ENCODE measurements at places on chromosomes 7 and 10. TPM values are rescaled to one million over a fixed set of nuclear protein-coding genes. Genes with fewer than 3 reads are reported as not detected.

DNA sequence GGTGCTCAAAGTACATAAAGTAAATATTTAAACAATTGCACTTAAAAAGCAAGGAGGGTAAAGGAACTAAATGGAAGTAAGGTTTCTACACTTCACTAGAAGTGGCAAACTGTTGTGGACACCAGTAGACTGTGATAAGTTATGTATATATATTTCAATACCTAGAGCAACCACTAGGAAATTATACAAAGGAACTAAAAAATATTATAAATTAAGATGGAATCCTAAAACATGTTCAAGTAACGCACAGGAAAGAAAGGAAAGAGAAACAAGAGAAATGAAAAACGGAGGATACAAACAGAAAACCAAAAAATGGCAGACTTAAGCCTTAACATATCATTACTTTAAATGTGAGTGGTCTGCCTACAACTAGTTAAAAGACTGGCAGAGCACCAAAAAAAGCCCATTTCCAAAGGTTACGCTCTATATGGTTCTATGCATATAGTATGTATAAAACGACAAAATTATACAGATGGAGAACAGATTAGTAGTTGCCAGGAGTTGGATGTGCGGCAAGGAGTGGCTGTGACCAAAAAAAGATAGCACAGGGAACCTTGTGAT lies 19.0 kb downstream of the VPS41 start:
- no peak for DNase-seq

DNA sequence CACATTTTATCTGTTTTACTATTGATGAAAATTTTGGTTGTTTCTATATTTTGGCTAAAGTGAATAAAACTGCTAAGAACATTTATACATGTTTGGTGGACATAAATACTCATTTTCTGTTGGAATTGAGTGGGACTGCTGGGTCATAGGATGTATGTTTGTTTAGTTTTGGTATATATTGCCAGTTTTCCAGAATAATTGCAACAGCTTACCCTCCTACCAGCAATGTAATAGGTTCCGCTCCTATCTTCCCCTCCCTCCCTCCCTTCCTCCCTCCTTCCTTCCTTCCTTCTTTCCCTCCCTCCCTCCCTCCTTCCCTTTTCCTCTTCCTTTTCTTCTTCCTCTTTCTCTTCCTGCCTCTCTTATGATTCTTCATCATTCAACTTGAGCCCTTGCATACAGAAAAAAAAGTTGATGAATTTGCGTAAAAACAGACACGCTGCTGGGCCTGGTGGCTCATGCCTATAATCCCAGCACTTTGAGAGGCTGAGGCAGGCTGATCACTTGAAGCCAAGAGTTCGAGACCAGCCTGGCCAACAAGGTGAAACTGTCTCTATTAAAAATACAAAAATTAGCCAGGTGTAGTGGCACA lies 23.5 kb downstream of the VKORC1L1 start:
- no peak for DNase-seq

DNA sequence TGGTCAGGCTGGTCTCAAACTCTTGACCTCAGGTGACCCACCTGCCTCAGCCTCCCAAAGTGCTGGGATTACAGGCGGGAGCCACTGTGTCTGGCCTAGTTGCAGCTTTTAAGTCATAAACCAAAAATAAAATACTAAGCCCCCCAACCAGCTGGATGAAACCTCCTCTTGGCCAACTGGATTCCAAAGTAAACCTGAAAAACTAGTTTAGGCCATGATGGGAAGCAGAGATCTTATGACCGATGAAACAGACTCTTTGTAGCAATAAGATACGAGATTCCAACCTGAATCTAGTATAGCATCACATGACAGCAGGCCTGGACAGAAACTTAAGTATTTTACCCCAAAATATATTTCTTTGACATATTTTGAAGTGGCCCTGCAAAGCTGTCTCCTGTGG lies 9.1 kb upstream of the MCM10 start:
- no peak for DNase-seq

DNA sequence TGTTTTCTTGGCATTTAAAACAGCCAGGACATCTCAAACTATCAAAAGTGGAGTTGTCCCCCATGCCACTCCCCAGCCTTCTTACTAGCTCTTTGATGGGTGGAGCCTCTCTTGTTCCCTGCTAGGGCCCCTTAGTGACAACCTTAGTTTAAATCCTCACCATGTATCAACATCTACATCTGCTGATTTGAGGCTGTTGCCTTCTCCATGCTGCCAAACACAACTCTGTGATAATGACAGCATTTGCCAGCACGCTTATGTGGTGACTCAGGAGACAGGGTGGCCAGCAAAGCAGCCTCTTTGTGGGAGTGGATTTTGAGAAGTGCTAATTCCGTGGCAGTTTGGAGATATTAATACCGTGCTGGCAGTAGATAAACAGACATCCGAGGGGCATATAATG lies 145.4 kb downstream of the LRRC4 start:
- peak; percentile 67 for DNase-seq

DNA sequence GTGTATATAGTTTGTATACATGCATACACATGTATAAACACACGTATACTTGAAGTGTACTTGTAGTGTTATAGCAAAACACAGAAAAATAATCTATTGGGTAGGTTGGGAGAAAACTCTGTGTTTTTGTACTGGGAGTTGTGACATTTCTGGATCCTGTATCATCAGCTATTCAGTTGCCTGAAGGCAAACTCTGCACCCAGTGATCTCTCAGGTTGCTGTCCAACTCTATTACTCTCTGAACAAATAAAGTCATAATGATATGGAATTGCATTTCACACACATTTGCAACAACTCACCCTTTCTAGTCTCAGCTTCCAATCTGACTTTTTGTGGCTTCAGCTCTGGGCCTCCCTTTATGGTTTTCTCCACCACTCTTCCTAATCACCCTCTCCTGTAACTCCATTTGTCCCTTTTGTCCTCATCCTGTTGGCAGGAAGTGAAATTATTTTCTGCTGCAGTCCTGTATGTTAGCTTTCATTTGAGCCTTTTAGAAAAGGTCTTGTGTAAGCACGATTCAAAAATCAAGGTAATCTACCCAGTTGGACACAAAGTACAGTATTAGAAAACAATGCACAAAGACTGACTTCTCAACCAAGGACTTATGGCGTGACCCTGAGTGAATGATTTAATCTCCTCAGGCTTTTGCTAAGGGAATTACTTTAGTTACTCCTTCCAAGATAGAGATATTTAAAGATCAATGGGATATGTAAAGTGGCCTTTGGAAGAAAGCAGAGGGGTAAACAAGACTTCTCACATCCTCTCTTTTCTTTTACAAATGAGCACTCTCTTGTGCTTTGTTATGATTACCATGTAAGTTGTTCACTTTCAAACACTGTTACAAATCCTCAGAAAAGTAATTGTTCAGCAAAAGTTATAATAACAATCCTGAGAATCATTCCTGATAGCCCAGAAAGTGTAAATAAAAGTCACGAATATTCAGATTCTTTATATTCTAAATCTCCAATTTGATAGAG lies 249.1 kb downstream of the KCND2 start:
- DNase-seq: no peak

DNA sequence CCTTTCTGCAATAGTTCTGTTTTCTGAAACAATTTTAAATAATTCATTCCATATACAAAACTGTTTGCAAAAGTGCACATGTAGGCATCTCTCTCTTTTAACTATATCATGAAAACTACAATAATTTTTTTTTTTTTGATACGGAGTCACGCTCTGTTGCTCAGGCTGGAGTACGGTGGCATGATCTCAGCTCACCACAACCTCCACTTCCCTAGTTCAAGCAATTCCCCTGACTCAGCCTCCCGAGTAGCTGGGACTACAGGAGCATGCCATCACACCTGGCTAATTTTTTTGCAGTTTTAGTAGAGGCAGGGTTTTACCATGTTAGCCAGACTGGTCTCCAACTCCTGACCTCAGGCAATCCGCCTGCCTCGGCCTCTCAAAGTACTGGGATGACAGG lies 44.0 kb upstream of the SEMA3A start:
- DNase-seq: no peak

DNA sequence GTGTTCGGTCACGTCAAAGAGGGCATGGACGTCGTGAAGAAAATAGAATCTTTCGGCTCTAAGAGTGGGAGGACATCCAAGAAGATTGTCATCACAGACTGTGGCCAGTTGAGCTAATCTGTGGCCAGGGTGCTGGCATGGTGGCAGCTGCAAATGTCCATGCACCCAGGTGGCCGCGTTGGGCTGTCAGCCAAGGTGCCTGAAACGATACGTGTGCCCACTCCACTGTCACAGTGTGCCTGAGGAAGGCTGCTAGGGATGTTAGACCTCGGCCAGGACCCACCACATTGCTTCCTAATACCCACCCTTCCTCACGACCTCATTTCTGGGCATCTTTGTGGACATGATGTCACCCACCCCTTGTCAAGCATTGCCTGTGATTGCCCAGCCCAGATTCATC lies 6.5 kb downstream of the PPIF start:
- DNase-seq: no peak

DNA sequence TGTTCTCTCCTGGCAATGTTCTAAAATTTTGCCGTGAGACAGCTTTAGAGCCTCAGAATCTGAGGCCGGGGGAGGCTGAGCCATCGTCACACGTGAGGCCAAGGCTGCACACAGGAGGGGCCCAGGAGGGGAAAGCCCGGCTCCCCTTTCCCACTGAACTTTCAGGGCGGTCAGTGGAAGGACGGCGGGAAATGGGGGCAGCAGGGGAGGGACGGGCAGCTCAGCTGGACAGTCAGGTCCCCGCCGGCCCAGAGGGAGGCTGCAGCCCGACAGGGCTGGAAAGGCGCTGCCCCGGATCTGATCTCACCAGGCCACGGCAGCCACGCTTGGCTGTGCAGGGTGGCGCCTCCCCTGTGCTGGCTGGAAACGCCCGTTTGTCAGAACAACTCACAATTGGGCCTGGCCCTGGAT lies 43.3 kb upstream of the ADGRA1 start:
- no peak for DNase-seq

- no peak for DNase-seq
Observed at GRCh38 chr7:18222636-18223035, 195.0 kb upstream of the PRPS1L1 start.

DNA sequence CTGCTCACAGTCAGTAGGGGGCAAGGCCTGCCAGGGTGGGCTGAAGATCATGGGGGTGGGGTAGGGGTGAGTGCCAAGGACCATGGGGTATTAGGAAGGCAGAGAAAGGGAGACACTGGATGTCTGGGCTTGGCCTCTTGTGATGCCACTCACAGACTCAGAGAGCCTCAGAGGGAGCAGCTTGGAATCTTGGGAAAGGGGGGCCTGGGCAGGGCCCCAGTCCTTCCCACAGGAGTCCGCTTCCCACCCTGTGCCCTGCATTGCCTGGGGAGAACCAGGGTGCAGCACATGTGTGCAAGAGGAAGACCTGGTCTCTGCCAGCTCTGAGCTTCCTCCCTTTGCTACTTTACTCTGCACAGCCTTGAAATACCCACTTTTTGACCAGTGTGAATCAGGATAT lies 4.3 kb downstream of the ADCY1 start:
- no peak for DNase-seq

DNA sequence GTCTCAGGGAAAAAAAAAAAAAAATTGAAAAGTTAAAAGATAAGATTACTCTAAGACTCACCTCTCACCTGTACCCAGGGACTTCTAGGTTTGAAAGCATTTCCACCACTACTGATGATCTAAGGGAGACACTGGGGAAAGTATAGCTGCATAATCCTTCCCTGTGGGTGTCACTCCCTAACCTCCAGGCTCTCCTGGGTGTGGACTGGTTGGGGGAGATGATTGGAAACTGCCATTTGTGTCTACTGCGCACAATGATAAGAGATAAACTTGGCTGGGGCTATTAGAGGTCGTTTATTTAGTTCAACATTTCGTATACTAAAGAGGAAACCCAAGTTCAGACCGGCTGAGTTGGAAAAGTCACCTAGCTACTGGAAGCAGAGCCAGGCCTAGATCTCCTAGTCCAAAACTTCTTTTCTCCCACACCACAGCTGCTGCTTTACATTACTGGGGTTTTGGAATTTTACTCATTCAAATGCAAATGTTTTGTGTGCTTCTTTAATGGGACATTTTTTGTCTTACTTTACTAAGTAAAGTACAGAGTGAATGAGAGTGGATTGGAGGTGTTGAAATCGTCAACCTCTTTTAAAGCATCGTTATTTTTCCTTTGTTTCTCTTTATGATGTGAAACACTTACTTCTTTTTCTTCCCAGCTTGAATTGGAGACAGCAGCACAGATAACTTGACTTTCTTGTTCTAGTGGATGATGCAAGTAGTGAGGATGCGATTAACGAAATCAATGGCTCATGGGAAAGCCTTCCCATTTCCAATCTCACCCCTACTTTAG lies 22.3 kb upstream of the SEC61G start:
- DNase-seq: no peak

DNA sequence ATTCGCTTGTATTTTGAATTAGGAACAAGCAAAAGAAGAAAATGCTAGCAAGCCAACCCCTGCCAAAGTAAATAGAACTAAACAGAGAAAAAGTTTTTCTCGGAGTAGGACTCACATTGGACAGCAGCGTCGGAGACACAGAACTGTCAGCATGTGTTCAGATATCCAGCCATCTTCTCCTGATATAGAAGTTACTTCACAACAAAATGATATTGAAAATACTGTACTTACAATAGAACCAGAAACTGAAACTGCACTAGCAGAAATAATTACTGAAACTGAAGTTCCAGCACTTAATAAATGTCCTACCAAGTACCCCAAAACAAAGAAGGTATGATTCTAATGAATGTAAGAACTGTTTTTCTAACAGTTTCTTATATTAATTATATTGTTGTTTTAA lies 87.9 kb downstream of the KMT2E start:
- no peak for DNase-seq

DNA sequence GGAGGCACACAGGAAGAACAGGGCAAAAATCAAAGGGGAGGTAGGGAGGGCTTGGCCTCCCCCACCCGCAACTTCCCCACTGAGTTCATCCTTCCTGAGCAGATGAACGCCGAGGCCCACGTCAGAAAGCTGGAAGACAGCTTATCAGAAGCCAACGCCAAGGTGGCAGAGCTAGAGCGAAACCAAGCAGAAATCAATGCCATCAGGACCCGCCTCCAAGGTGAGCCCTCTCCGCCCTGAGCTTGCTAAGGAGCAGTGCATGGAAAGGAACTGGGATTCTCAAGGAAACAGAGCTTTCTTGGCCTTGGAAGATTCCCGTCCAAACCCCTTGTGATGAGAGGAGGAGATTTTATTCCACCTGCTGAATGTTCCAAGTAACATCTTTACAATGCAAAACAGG lies 16.5 kb downstream of the MYH16 start:
- no peak for DNase-seq

DNA sequence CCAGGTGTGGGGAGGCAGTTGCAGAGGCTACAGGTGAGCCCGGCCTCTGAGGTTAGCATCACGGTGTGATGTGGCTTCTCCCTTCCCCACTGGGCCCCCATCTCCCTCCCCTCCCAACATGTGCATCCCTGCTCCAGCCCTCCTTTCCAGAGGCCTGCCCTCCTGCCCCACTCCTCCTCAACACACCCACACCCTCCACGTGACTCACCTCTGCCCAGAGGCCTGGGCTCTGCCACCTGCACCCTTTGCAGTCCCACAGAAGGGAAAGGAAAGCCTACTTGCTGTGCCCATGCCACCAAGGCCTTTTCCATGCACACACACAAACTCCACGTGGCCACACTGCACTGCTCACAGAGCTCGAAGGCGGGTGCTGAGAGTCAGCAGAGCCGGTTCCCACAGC lies 500.6 kb upstream of the FOXK1 start:
- no peak for DNase-seq

Gene GRID1
- 8.0 TPM for total RNA-seq

Gene CALN1
- total RNA-seq: 30.3 TPM

Gene AQP1
- 23.3 TPM for total RNA-seq

Gene PILRA
- 9.2 TPM for total RNA-seq
